ENCODE measurements at places on chromosomes 5 and 9.

GRCh38 chr5:125812651-125813050 lies 610.6 kb upstream of the GRAMD2B start:
- no peak for DNase-seq

DNA sequence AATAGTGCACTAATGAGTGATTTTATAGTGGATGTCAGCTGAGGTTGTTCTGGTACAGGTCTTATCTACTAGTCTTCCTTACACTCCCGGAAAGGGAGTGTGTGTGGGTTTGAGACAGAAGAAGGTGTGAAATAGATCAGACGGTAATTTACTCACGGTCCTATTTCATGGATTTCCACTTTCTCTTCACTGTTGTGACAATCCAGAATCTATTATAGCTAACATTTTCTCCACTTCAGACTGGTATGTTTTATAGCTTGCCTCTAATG lies 7.0 kb upstream of the C9 start:
- DNase-seq = no peak

GRCh38 chr5:98365126-98365525 lies 408.3 kb upstream of the RGMB start:
- no peak for DNase-seq

- DNase-seq = no peak
Observed at GRCh38 chr9:9938432-9938831, 674.4 kb downstream of the PTPRD start.

GRCh38 chr5:148820461-148821395 lies 5.7 kb upstream of the ADRB2 start:
- DNase-seq = no peak

DNA sequence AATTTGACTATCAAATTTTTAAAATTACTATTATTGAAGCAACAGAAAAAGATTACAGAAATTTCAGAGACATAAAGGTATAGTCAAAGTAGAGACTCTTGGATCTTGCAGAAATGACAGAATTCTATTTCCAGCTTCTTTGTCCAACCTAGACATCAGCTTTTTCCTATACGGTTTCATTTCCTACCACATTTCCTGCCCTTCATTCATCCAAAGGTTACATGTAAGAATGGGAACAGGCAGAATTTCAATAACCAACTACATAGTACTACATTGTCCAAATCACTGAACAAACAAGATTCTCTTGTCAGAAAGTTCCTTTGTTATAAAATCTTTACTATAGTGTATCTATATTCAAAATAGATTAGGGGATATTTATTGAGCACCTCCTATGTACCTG lies 124.9 kb downstream of the FANCC start:
- no peak for DNase-seq

DNA sequence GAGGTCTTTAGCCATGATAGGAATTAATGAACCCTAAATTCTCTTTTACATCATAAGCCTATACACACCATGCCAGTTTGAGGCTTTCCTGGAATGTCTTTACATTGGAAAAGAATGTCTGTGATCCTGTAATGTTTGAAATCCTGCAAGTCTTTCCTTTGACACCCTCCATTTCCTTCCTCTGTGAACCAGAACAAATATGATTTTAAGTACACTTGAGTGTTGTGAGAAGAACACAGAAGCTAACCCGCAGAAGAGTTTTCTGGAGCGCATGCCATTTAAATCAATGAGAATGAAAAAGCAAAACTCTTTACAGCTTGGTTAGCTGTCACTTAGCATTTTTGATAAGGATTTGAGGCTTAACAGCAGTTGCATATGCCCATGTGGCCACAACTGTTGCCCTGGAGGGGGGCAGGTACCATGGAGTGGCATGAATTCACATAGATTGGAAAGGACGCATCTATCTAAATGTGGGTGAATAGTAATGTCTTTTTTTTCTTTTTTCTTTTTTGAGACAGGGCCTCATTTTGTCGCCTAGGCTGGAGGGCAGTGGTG lies 372.6 kb downstream of the KDM4C start:
- no peak for DNase-seq

- no peak for DNase-seq
Observed at GRCh38 chr9:86685556-86685955, 261.8 kb downstream of the GAS1 start.

DNA sequence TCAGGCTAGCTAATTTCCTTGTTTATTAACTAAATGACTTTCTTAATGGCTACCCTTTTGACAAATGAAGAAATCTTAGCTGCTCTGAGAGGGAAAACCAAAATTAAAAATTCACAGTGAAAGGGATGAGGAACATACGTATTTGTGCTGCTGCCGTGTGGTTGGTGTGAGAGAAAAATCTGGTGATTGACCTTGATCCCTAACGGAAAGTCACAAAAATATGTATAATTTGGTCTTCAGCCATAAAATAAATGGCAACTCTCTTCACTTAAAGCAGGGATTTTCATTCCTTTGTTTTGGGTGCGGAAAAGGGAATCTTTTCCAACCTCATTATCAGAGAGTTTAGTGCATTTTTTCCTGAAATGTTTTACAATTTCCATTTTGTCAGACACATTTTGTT lies 40.4 kb downstream of the PAM start:
- no peak for DNase-seq

GRCh38 chr9:105457560-105458294 lies 9.9 kb downstream of the FSD1L start:
- DNase-seq = no peak

DNA sequence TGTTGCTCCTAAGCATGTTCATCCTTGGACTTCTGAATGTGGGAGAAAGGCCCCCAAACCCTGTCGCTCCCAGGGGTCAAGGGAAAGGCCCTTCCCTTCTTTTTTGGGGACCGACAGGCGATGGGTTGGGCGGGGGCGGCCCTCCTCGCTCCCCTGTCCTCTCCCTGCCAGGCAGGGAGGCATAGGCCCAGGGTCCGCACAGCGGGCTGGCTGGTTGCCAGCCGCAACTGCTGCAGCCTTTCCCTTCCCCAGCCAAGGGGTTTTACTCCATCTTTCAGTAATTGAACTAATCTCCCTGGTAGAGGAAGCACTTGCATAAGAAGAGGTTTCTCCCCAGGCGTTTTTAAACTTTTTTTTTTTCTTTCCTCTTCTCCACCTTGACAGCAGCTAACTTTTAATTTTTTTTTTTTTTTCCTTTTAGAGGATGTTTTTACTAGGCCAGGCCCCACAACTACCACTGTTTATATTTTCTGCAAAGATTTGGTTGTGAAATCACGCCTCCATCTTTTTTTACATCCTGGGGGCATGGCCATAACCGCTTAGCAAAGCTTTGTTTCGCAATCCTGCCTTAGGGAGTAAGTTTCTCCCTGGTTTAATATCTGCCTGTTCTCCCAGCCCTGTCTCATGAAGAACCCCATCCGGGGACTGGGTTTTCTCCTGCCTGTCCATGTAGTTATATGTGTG lies 216.9 kb upstream of the ZNF608 start:
- DNase-seq = no peak

- no peak for DNase-seq
Observed at GRCh38 chr5:76524101-76524835, 98.9 kb downstream of the F2RL2 start.

- DNase-seq = no peak
Observed at GRCh38 chr9:78064075-78064474, 32.5 kb upstream of the GNAQ start.

Data from germinal center (tissue), 1 donor.